Fibroblast of lung (primary cell): ENCODE measurements at places on chromosomes 6 and 20.

DNA sequence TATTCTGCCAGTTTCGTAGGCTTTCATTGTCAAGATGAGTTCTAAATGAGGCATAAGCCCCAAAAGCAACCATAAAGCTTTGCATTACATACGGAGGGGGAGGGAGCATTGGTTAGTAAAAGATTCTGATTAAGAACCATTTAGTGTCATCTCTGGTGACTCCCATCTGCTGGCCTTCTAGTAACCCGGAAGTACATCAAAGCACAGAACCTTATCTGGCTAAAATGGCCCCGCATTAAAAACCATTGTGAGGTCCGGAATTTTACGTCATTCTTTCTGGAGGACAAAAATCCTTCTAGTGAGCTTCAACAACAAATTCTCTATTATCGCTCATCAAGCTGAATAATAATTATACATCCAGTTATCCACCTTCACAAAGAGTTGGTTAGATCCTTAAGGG lies 37.8 kb downstream of the METTL24 start:
- DNase-seq, result no peak

DNA sequence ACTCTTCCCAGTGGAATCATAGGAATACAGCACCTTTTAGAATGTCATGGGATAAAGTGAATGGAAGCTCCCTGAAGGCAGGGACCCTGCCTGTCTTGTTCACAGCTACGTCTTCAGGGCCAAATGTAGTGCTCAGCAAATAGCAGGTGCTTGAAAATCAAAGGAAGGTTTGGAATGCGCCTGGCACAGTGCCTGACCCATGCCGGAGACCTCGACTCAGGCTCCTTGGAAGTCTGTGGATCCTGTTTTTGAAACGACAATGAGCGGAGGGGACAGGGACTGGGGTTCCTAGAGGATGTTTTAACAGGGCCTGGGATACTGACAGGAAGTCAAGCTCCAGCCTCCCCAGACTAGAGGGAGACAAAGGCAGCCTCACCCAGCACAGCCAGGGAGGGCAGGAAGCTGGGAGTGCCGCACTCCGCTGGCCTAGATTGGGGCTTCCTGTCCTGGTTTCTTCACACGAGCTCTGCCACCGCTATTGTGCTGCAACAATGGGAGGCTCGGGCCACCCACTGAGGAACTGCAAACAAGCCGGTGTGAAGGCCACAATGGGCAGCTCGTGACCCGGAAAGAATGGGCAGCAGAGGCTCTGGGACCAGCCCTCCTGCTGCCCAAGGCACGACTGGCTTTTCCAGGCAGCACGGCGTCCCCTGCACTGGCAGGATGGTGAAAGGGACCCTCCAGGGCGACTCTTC lies 76.7 kb downstream of the PREX1 start:
- peak; percentile 22 for DNase-seq

DNA sequence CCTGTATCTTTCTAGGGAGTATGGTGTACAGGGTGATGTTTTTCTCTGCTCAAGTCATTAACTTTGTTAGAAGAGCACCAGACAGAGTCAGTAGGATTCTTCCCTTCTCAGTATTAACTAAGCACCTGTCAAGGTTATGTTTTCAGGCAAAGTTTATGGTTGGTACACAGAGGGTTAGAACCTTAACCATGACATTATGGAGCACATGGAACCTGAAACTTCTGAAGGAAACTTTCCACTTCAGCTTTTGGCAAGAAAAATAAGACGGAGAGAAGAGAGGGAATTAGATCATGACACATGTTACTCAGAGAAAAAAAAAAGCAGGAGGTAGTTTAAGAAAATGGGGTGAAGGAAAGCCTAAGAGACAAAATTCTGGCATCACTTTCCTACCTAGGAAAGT lies 112.9 kb upstream of the PDE7B start:
- DNase-seq, result no peak

DNA sequence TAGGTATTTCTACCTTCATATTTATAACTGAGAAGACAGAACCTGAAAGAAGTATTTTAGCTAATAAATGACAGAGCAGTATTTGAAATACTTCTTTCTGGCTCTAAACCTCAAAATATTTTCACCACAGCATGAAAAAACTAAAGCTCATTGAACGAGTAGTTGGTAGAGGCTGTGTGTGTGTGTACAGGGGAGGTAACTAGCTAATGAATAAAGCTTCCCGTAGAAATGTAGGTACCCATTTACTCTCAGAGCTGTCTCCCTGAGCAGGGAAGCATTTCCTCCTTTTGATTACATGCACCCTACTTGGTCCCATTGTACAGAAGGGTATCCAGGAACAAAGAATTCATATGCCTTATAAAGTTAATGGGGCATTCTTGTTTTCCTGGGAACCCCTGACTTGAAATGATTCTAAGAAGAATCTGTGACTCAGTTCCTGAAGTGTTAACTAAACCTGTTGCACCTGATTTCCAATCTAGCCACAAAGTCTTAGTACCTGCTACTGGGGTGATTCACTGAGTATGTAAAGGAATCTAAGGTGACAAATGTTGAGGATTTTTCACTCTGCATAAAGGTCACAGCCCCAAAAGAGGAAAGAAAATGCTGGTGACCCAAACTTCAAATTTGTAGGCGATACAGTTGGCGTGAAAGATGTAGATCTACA lies 12.5 kb downstream of the CRYBG1 start:
- DNase-seq, result no peak

GRCh38 chr6:89186762-89187161 lies 30.4 kb downstream of the GABRR1 start:
- no peak for DNase-seq
